ENCODE measurements at places on chromosomes 4 and X.

- no peak for DNase-seq
Measured at GRCh38 chr4:165972747-165973146, 99.7 kb downstream of the TLL1 start.

GRCh38 chrX:131609480-131609879, 65.6 kb downstream of the OR13H1 start:
- no peak for DNase-seq

- no peak for DNase-seq
Measured at GRCh38 chrX:47560179-47560933, 649 bp upstream of the ARAF start.

DNA sequence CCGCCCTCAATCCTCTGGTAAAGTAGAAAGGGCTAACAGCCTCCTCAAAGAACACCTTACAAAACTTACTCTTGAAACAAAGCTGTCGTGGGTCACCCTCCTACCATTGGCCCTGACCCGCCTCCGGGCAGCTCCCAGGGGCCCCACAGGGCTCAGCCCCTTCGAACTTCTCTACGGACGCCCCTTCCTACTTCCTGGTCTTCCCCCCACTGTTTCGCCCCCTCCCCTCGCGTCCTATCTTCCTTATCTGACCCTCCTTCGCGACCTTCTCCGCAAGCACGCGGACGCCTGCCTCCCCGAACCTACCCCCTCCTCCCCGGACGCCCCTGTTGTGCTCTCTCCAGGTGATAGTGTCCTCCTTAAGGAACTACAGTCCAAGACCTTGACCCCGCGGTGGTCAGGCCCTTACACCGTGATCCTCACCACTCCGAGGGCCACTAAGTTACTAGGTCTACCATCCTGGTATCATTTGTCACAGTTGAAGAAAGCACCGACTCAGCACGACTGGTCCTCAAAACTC, 963.1 kb downstream of the RPA4 start:
- DNase-seq, result no peak

Measured in islet precursor cell (in vitro differentiated cells).